ENCODE measurements at places on chromosomes 7 and 10.
A peak's percentile ranks its signal among the peaks of the same experiment; 100 is the strongest.

DNA sequence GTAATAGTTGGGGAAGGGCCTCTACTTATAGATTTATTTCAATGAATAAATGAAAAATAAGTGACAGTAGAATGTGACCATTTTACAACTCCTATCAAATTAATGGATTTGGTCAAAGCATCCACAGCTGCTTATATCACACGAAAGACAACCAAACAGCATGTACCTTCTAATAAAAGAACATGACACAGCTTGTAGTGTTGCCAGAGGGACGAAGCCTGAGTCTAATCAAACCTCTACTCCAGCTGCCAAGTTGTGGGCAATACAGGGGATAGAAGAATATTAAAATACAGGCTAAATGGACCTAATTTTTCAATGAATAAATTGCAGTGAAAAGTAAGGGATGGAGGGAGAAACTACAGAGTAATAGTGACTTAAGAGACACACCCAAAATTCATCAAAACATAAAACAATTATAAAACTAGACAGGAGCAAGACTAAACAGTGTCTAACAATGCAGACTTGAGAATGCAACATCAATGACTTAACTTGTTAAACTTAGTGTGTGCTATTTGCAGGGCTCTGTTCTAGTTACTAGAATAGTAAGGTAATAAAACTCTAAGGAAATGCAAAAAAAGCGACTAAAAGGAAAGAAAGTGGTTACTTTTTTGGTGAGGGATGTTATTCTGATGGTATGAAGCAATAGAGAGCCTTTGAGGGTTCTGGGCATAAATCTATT lies 853.8 kb downstream of the GRM8 start:
- DNase-seq: no peak

DNA sequence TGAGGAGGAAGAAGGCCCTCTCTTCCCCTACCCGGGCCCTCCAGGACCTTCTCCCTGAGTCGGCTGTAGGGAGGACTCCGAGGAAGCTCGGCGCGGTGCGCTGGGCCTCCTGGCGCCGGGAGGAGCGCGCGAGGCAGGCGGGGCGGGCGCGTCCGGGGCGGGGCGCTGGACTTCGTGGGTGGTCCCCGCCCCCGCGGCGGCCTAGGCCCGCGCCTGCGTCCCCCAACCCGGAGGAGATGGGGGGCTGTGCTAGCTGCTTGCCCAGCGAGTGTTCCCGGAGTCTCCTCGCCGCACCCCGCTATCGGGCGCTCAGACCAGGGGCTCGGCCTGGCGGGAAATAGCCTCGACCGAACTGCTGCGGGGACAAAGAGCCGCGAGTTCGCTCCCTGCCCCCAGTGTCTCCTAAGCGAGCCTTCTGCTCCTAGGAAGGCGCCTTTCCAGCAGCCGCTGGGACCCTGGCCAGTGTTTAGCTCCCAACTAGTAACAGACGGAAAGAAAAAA lies 19.2 kb upstream of the SMO start:
- no peak for DNase-seq

- DNase-seq: no peak
Measured at GRCh38 chr7:41010418-41010817, 692.5 kb downstream of the INHBA start.

DNA sequence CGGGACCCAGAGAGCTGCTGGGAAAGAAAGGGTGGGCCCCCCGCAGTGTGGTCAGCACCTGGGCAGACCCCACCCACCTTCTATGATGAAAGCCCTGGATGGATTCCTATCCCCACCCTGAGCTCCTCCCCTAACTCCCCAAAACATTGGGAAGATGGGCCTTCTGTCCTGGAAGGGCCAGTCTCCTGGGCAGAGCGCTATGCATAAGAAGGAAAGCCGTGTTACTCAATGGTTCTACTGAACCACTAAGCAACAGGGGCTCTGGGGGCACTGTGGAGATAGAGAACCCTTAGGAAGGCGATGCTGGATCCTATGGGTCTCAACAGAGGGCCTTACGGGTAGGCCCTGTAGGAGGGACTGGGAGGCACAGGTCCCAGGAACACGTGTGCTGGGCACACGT lies 30.7 kb upstream of the INSIG1 start:
- no peak for DNase-seq

GRCh38 chr10:112182784-112183328 lies 709 bp downstream of the GPAM start:
- DNase-seq: no peak

GRCh38 chr7:155227788-155228458 lies 69.8 kb upstream of the INSIG1 start:
- DNase-seq: no peak

GRCh38 chr7:26449175-26450165 lies 157.8 kb downstream of the SNX10 start:
- DNase-seq: no peak

DNA sequence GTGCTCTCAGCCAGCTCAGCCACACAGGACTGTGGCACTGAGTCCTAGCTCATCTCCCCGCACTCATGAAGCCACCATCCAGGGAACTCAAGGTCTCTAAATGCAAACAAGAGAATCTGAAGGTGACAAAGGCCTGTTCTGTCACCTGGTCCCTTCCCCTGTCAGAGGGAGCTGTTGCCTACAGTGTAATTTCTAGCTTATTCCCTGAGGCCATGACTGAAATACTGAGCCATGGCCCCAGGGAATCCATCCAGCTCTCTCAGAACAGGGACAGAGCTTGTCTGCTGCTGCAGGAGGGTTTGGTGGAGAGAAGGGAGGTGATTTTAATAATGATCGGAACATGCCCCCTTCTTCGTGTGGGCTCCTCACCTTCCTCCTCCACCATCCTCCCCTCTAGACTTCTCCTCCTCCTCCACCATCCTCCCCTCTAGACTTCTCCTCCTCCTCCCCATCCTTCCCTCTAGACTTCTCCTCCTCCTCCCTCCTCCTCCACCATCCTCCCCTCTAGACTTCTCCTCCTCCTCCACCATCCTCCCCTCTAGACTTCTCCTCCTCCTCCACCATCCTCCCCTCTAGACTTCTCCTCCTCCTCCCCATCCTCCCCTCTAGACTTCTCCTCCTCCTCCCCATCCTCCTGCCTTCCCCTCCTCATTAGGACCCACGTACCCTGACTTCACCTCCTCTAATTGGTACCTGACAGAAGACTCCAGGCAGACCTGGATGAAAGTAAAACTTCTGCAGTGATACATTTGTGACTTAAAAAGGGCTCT lies 338.0 kb upstream of the MKI67 start:
- DNase-seq: peak; percentile 12

GRCh38 chr7:88885131-88885530 lies 89.6 kb upstream of the TEX47 start:
- no peak for DNase-seq

DNA sequence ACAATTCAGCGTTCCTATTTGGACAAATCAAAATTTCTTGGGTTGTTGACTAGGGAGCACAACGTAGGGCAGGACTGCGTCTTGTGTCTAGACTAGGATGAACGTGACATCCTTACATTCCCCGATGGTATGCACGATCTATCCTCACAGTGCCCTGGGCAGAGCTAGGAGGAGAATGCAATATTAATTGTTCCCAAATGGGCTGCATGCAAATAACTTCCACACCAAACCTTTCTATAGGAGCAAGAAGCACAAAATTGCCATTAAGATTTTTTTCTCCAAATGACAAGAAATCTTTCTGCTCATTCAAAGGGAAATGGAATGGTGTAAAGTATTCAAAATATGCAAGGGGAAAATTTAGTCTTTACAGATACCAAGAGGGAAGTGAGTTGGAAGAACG lies 21.4 kb upstream of the AQP1 start:
- no peak for DNase-seq

DNA sequence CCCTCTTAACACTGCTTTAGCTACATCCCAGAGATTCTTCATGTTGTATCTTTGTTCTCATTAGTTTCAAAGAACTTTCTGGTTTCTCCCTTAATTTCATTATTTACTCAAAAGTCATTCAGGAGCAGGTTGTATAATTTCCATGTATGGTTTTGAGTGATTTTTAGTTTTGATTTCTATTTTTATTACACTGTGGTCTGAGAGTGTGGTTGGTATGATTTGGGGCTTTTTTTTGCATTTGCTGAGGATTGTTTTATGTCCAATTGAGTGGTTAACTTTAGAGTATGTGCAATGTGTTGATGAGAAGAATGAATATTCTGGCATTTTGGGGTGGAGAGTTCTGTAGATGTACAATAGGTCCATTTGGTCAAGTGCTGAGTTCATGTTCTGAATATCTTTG lies 37.9 kb upstream of the CAPZA2 start:
- no peak for DNase-seq

- no peak for DNase-seq
Measured at GRCh38 chr7:106255246-106255645, 29.5 kb downstream of the NAMPT start.

DNA sequence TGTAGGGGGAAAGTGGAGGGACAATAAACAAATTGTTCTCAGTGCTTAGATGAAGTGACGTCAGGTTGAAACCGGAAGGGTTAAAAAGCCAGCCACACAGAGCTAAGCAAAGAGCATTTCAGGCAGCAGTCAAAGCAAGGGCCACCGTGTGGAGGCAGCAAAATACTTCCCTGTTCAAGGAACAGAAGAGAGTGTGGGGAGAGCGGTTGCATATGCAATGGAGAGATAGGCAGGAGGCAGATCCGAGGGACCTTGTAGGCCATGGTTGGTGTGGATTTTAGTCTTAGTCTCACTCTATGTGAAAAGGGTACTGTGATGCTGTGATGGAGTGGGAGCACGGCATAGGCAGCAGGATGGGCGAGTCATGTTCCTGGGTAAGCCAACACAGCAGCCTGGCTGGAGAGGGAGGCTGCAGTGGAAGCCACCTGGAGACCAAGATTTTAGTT lies 3.8 kb upstream of the STN1 start:
- DNase-seq: no peak

- no peak for DNase-seq
Measured at GRCh38 chr7:68041554-68041953, 1044.9 kb downstream of the TYW1 start.

DNA sequence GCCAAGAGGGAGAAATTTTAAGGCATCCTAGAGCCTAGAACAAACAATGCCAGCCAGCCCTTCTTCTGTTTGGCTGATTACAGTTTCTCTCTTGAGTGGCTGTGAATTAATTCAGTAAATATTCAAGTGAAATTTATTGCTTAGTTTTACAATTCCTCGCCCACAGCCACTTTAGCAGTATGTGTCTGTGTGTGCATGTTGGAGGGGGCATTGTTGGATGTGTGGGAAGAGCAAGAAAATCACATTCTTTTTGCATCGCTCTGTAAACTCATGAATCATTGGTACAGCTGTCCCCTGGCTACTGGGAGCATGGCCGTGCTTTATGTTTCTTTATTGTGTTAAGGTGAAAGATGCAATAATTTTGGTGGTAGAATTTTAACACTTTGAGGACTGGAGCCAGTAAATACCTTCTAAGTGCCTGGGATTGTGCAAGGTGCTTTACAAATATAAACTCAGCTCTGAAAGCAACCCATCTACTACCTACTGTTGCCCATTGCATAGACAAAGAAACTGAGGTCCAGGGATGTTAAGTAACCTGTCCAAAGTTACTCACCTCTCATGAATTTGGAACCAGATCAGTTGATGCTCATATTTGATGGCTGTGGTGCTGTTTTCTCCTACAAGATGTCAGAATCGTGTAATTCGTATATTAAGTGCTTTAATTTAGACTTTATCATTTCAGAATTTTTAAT lies 89.9 kb upstream of the BTBD16 start:
- DNase-seq: no peak

DNA sequence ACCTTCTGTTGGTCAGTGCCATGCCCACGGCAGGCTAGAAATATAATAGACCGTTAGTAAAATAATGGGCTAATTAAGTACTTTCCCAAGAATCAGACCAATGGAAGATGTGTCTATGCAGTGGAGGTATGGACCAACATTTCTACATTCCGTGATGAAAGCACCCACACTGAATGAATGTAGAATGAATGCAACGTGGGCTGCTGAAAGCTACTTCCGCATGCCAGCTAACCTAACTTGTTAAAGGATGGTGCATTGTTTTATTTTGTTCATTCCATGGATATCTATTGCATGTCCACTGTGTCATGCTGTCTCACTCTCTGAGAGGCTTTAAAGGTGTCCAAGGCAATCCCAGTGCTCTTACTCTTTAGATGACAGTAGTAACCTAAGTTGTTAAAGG lies 112.9 kb upstream of the CAV2 start:
- no peak for DNase-seq

- DNase-seq: no peak
Measured at GRCh38 chr10:50506861-50507573, 116.7 kb downstream of the SGMS1 start.

DNA sequence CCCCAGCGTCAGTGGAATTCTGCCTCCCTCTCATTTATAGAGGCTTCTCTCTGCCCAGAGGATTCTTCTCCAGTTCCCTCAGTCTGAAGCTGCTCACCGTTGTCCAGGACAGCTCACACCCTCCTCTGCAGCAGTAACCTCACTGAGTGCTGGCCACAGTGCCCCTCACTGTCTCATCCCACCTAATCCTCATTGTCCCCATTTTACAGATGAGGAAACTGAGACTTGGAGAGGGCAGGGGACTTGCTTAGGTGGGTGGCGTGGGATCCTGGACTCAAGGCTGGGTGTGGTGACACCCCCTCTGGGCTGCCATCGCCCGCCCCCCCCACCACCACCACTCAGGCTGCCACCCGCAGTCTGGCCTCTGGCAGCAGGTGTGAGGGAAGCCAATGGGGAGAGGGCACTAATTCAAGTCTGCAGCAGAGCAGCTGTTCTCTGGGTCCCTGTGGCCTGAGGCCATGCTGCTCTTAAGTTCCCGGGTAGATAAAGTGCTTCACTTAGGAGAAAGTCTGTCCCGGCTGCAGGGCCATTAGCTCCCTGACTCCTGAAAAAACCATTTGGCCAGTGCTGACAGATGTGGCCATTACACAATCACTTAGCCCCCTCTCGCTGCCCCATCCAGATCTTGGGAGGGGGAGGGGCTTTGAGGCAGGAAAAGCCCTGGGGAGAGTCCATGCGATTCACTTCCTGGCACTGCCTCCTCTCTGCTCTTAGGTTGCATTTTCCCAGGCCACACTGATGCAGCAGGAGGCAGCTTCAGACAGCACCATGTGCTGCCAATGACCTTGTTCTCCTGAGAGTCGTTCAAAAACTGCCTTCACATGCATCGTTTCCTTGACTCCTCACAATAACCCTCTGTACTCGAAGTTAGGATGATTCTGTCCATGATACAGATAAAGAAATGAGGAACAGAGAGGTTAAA lies 36.3 kb downstream of the DRGX start:
- DNase-seq: no peak

Data from T-helper 2 cell (primary cell).